ENCODE measurements at places on chromosomes 4 and X.
A peak's percentile ranks its signal among the peaks of the same experiment; 100 is the strongest.

GRCh38 chrX:153537080-153537479 is 19.6 kb downstream of the ATP2B3 start:
- DNase-seq, result no peak

DNA sequence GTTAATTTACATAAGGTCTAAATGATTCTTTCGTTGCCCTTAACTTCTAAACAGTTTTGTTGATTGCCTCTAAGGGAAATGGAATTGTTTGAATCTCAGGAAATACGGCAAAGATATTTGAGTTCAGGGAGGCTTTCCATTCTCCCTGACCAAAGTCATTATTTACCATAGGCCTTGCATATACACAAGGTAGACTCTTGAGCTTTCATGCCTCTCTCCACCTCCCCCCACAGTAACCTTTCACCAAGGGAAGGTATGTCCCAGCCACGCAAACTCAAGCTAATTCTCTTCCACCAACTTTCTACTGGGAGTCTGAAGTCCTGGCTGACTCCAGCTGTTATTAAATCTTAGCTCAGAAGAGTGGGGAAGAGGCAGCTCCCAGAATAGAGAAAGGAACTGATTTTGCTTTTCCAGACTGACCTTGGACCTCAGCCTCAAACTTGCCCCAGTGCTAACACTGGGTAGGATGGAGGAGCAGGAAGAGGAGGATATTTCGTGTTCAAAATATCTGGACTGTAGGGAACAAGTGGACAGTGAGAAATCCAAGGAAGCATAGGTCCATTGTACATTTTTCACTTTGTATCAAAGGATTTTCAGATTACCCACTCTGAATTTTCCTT is 1.4 kb downstream of the IGSF1 start:
- no peak for DNase-seq

- DNase-seq, result no peak
Measured at GRCh38 chr4:153704522-153704921, 20.4 kb downstream of the TLR2 start.

- DNase-seq, result no peak
Measured at GRCh38 chrX:150094375-150094774, 156.1 kb upstream of the EOLA2 start.

- DNase-seq, result no peak
Measured at GRCh38 chr4:58688568-58688967, 1578.4 kb upstream of the IGFBP7 start.

DNA sequence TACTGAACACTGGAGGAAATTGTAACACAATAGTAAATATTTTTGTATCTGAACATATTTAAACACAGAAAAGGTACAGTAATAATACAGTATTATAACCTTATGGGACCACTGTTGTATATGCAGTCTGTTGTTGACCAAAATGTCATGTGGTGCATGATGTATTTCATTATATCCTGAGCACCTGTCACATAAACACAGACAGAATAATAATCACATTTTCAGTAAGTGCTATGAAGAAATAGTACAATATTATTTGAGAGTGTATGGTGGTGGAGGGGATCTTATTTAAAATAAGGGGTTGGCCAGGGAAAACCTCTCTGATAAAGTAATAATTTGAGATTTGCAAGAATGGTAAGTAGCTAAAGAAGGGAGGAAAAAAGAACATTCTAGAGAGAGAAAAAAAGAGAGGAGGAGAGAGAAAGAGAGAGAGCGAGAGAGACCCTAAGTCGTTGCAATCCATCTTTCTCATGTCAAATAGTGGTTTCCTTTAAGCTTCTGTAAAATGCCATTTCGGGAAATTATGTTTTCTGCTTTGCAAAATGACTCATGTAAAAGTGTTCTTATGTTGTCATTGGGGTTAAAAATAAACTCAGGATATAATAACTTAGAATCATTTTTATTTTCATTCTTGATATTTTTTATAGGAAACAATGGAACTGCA is 19.3 kb upstream of the CLNK start:
- DNase-seq, result no peak

DNA sequence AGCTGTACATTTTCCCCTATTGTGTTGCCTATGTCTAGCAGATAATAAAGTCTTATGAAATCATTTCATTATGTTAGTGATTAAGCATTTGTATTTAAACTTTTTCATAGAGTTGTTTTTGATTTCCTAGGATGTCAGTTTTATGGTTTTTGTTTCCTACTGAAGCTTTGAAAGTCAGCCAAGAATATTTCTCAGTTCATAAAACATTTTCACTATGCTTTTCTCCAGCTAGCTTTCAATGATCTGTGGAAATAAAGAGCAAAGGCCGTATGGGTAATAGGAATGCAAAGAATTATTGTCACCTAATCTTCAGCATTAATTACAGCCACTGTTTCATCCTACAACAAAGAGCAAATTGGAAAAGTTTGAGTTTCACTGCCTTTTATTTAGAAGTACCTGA is 145.7 kb upstream of the NUDT6 start:
- DNase-seq, result no peak

GRCh38 chr4:152965611-152966010 is 29.5 kb downstream of the FHDC1 start:
- DNase-seq, result no peak

DNA sequence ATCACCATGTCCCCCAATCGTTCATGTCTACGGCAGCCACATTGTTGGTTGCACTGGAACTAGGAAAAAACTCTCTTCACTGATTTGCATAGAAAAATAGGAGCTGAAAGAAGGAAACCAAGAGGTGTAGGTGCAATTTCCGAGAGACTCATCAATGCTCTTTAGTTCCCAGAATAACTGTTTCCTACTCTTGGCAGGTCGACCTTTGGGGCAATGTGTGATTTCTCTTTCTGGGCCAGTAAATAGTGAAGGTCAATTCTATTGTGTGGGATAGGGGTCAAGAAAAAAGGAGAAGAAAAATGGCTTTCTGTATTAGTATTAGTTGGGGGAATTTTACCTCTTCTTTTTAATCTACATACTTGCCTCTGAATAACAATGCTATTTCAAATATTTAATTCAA is 55.9 kb upstream of the PDE5A start:
- DNase-seq, result no peak

GRCh38 chr4:1726146-1726934 is 5.0 kb downstream of the TACC3 start:
- DNase-seq, result peak; percentile 88

DNA sequence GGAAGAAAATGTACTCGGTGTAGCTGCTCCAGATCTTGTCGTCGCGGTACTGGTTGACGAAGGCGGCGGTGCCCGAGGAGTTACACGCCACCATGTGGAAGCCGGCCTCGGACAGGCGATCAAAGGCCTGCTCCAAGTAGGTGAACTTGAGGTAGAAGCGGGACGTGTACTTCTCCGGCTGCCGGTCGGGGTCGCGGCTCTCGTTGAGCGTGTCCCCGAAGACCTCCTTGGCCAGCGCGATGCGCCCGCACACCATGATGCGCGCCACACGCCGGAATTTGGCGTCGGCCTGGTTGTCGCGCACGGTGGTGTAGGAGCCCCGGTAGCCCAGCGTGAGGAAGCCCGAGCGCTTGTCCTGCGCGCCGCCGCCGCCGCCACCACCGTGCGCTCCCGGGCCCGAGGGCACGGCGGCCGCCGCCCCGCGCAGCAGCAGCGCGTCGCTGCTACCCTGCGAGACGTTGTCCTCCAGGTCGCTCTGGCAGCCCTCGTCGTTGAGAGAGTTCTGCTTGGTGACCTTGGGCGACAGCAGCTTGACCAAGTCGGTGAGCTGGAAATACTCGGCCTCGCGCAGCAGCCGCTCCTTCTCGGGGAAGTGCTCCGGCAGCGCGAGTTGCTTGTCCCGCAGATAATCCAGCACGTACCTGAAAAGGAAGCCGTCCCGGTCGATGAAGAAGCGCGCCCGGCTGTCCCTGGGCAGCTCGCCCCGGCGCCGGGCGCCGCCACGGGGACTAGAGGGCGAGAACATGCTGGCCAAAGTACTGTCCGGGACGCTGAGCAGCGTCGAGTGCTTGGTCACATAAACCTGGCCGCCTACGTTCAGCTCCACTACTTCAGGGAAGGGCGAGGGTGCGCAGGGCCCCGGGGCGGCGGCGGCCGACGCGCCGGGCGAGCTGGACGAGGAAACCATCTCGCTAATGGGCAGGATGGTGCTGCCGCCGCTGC is 775 bp downstream of the KCTD8 start:
- DNase-seq, result peak; percentile 49

DNA sequence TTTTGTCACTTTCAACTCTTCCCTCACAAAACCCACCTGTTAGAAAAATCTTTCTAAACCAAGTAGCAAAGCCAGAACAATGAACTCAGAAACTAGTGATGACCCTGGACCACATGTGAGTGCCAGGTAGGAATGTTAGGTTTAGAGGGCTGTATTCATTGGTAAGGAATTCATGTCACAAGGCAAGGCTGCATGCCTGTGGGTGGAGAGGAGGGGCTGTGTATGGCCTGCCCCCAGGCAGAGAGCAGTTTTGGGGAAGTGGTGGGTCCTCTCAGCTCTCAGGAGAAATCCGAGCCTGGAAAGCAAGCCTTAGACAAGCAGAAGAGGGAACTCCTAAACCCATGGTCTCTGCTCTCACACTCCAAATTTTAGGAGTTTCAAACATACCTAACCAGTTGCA is 2.4 kb downstream of the RNF175 start:
- no peak for DNase-seq

DNA sequence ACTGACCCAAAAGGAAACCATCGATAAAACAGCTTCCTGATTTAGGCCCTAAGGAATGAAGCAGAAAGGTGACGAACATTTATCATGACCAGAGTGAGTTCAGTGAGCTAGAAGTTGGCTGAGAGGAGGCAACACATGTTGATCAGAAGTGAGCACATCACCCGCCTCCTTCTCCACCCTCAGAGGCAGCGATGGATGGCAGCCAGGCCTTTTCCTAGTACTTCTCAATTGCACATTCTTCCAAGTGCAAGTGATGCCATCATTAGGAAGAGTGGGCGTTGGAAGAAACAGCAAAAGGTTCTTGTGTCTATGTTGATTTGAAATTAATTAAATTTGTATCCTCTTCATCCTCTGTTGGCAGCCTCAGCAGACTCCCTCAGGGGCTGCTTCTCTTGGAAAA is 51.7 kb downstream of the TMEM154 start:
- no peak for DNase-seq

DNA sequence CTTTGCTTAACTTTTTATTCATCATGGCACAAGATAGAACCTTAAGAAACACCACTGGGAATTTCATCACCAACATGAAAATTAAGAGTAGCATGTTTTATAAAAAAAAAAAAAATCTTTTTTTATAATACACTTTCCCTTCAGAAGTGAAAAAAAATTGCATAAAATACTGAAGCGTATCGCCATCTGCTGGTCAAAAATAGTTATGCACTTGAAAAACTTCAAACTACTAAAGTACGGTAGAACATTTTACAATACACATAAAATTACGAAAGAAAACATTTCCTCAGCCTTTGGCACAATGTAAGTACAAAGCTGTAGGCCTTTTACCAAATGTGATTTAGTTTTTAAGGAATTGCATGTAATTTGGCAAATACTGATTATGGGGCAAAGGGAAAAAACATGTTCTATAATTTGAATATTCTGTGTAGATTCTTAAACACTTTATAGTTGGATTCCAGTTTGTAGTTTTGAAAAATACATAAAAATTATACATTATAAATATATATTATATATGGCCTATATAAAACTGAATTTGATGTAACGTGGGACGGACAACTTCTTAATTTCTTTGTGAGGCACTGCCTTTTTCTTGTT is 26.5 kb downstream of the HCCS start:
- no peak for DNase-seq

GRCh38 chr4:17771284-17771908 is 10.0 kb downstream of the FAM184B start:
- DNase-seq, result no peak

DNA sequence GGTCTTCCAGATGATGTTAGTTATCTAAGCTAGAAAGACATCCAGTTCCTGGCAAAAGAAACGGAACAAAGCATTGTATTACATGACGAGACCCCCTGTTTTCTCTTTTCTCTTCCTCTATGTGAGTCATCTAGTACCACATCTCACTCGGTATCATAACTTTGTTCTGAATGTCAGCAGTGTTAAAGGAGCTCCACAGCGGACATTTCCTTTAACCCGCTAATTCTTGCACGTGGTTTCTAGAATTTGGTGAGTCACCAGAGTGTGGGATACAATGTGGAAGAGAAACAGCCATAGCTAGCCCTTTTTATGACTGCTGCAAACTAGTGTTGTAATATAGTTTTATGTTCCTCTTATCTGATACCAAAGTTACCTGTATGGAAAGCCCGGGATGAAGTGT is 243.7 kb downstream of the TENM3 start:
- DNase-seq, result no peak

GRCh38 chrX:12080265-12080664 is 58.0 kb upstream of the FRMPD4 start:
- no peak for DNase-seq

- no peak for DNase-seq
Measured at GRCh38 chrX:12868747-12869146, 1.9 kb downstream of the TLR7 start.

- DNase-seq, result no peak
Measured at GRCh38 chr4:7547368-7548040, 112.8 kb upstream of the PSAPL1 start.
